ENCODE measurements at places on chromosomes 7 and 10.
A peak's percentile ranks its signal among the peaks of the same experiment; 100 is the strongest.

GRCh38 chr10:64306729-64307327 lies 785.6 kb downstream of the REEP3 start:
- DNase-seq: no peak

DNA sequence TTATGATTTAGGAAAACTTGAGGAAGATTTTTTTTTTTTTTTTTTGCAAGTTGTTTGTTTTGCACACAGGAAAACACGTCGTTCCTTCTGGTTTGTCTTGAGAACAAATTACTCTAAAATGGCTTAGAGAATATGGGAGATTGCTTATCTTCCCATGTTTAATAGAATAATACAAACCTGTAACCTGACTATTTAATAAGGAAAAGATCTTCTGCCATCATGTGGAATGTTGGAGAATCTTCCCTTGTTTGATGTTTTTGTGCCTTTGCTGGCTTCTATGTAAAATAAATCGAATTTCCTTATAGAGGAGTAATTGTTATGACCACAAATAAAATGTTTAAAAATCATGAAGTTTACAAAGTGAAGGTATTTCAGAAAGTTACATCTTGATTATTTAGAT lies 818.8 kb downstream of the GATA3 start:
- DNase-seq: no peak

DNA sequence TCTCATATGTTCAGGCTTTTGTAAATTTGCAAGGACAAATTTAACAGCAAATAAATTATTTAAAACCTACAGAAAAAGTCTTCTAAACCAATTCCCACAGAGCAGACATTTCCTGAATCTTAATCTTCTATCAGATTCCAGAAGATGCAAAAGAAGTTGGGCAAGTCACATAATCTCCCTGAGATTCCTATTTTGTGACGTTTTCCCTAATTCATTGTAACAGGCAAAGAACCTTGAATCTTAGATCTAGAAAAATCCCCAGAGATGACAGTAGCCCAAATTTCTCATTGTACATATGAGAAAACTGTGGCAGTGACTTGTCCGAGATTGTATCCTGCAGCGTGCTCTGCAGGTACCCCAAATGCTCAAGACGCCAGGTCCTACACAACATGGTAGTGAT lies 4.9 kb downstream of the ITPRID1 start:
- no peak for DNase-seq

- no peak for DNase-seq
Observed at GRCh38 chr7:70060298-70061068, 462.2 kb downstream of the AUTS2 start.

GRCh38 chr7:47581804-47582763 lies at the start of gene TNS3:
TNS3 (minus strand) TSS chr7:47582111; CDS start chr7:47439636, 142,475 bp downstream.
- DNase-seq: peak; percentile 11

DNA sequence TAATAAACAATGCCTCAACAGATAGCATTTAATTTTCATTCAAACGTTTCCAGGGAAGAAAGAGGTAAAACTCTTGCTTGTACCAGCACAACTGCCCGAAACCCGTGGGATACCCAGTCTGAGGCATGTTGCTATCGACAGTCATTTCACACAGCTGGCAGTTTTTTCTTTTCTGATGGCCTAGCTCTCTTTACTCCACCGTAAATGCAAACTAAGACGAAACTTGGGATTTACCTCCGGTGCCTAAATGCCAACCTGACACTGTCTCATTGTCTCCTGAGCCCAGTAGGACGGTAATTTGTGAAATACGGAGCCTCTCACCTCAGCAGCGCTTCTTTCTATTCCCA lies 143.5 kb downstream of the PRPF18 start:
- no peak for DNase-seq

DNA sequence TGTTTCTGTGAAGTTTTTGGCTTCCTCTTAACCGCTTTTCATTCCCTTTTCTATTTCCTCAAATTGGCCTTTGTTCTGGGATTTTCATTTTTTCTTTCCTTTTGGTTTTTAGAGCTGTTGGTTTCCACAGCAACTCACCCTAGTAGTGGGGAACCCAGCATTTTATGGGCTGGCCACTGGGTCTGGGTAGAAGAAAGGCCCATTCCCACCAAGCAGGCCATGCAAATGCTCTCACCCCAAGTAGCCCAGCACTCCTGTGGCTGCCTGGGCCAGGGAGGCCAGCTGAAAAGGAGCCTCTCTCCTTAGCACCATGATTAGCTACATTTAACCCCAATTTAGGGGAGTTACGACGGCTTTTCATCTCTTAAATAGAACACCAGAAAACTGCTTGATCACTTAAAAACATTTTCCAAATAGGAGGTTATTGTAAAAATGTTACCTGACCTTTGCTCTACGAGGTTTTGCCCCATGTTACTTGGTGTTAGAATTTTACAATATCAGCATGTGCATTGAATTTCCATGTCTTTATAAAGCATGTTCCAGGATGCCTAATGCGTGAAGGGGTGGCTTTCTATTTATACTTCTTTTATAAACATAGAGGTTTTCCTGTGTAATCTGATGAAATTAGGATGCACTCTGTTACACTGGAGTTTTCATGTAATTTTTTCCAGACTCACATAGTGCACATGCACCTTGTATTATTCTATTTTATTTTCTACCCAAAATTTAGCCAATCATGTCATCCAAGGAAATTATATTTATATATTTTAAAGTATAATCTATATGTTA lies 75.4 kb downstream of the FAM171A1 start:
- no peak for DNase-seq
